WTC11 (cell line): ENCODE measurements at places on chromosomes 6 and 20. TPM values are rescaled to one million over a fixed set of nuclear protein-coding genes. Genes with fewer than 3 reads are reported as not detected.

Gene SHLD1
- total RNA-seq = 4.1 to 6.6 TPM (median 4.4 TPM) in 3 replicates

Gene NKAPL
- 0.26 to 0.46 TPM (median 0.41 TPM) in 3 replicates for total RNA-seq

Gene ADA
- total RNA-seq = 19.7 to 29.2 TPM (median 25.3 TPM) in 3 replicates

Gene OLIG3
- 1.8 to 5.4 TPM (median 2.2 TPM) in 3 replicates for total RNA-seq

Gene PLEKHG1
- total RNA-seq = 2.6 to 3.5 TPM (median 2.7 TPM) in 3 replicates

Gene FKBP1A
- total RNA-seq = 197 to 218 TPM (median 201 TPM) in 3 replicates

Gene NKX2-2
- total RNA-seq = not detected in 3 replicates

Gene RIMS4
- total RNA-seq = 24.8 to 27.4 TPM (median 27.3 TPM) in 3 replicates

GRCh38 chr6:113893866-113894265, 36.7 kb downstream of the MARCKS start:
- H3K4me3 ChIP-seq = no peak overlapping the region
- H3K27ac ChIP-seq = no peak overlapping the region

- peak overlapping the region; percentile 47 for H3K4me3 ChIP-seq
- peaks cover 14% of the 10 kb centered on the region for H3K4me1 ChIP-seq
- H3K27ac ChIP-seq = no peak overlapping the region
Observed at GRCh38 chr20:63274381-63275228, 2.0 kb downstream of the ARFGAP1 start.

DNA sequence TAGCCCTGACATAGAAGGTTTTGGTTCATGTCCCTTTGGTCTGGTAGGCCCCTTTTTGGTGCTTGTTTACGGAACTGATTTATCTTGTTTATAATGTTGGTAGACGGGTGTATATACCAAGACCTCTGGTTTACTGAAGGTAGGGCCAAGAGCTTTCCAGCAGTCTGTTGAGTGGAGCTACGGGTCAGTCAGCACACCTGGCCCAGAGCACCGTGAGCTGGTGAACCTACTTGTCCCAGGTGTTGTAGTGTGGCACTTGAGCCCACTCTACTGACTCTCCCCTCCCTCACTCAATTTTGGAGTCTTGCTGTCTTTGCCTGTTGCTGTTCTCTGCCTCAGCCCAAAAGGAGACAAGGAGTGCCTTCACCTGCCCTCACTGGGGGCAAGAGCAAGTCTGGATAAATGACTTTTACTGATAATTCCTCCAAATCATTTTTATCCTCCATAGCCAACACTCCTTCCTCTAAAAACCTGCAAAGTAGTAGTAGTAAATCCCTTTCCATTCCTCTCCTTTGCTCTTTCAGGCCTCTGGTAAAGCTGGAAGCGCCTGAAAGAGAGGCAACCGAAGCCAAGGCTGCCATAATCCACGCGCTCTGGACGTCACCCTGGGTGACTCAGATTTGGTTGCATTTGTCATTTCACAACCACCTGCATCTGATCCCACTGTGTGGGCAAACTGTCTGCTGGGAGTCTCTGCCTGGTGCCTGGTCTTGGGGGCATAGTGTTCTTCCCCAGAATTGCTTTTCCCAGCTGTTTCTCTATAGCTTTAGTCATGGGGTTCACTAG, 22.2 kb downstream of the RREB1 start:
- H3K4me1 ChIP-seq = peaks cover 54% of the 10 kb centered on the region
- H3K4me3 ChIP-seq = no peak overlapping the region
- peaks cover 3% of the 10 kb centered on the region; the same call in 1 of the 2 replicates for H3K36me3 ChIP-seq
- no peak for DNase-seq
- H3K27ac ChIP-seq = peak overlapping the region; percentile 83

DNA sequence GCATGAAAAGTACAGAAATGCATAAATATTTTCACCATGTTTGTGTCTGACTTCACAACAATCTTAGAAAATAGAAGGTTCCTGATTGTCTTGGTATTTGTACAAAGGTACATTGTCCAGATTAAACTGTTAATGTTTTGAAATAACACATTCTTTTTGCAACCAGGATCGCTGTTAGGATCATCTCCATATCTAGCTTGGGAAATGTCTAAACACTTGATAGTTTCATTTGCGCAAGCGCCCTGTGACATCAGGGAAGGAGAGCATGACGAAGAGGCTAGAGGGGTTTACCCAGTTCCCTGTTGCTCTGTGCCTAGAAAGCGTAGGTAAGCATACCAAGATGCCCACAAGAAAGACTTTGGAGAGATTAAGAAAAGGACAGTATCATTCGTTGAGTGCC, 19.4 kb downstream of the ALDH8A1 start:
- no peak overlapping the region for H3K4me3 ChIP-seq
- no peak overlapping the region for H3K27ac ChIP-seq
- no peaks in the 10 kb centered on the region for H3K27me3 ChIP-seq

GRCh38 chr20:49560186-49560585, 7.8 kb downstream of the PTGIS start:
- no peak overlapping the region for H3K4me3 ChIP-seq
- no peak overlapping the region for H3K27ac ChIP-seq
- no peaks in the 10 kb centered on the region for H3K27me3 ChIP-seq
- peaks cover 23% of the 10 kb centered on the region for H3K4me1 ChIP-seq
- DNase-seq = no peak

GRCh38 chr20:45611054-45611453, 18.5 kb upstream of the WFDC10A start:
- no peak for DNase-seq
- peaks cover 15% of the 10 kb centered on the region for H3K4me1 ChIP-seq
- H3K27me3 ChIP-seq = no peaks in the 10 kb centered on the region; the same call in 1 of the 2 replicates
- H3K36me3 ChIP-seq = peaks cover 14% of the 10 kb centered on the region

- no peak for DNase-seq
- no peak overlapping the region for H3K27ac ChIP-seq
- H3K4me1 ChIP-seq = peaks cover 4% of the 10 kb centered on the region; the same call in 1 of the 2 replicates
Observed at GRCh38 chr20:9480066-9480465, 34.3 kb upstream of the LAMP5 start.

GRCh38 chr6:22113026-22113766, 183.6 kb downstream of the PRL start:
- H3K36me3 ChIP-seq = peaks cover 15% of the 10 kb centered on the region
- peaks cover 5% of the 10 kb centered on the region; the same call in 1 of the 2 replicates for H3K4me1 ChIP-seq
- H3K27ac ChIP-seq = no peak overlapping the region

- no peak overlapping the region for H3K27ac ChIP-seq
- no peak for DNase-seq
- no peaks in the 10 kb centered on the region for H3K27me3 ChIP-seq
- no peaks in the 10 kb centered on the region; the same call in 1 of the 2 replicates for H3K36me3 ChIP-seq
Observed at GRCh38 chr20:15734052-15734451, 839.2 kb downstream of the KIF16B start.

- peaks cover 38% of the 10 kb centered on the region for H3K4me1 ChIP-seq
- H3K36me3 ChIP-seq = peaks cover 65% of the 10 kb centered on the region
- H3K27me3 ChIP-seq = no peaks in the 10 kb centered on the region
- H3K4me3 ChIP-seq = no peak overlapping the region
- DNase-seq = no peak
Observed at GRCh38 chr20:47271046-47271615, 85.4 kb downstream of the ZMYND8 start.

- H3K36me3 ChIP-seq = peaks cover 21% of the 10 kb centered on the region
- no peak for DNase-seq
- H3K27ac ChIP-seq = no peak overlapping the region
- no peak overlapping the region for H3K4me3 ChIP-seq
- no peaks in the 10 kb centered on the region for H3K27me3 ChIP-seq
- no peaks in the 10 kb centered on the region for H3K4me1 ChIP-seq
Observed at GRCh38 chr6:162921510-162922040, 193.8 kb downstream of the PACRG start.

- peaks cover 14% of the 10 kb centered on the region for H3K4me1 ChIP-seq
- no peak for DNase-seq
- H3K27ac ChIP-seq = no peak overlapping the region
- no peak overlapping the region for H3K4me3 ChIP-seq
- no peaks in the 10 kb centered on the region for H3K36me3 ChIP-seq
Observed at GRCh38 chr6:78492351-78493017, 374.9 kb upstream of the IRAK1BP1 start.

DNA sequence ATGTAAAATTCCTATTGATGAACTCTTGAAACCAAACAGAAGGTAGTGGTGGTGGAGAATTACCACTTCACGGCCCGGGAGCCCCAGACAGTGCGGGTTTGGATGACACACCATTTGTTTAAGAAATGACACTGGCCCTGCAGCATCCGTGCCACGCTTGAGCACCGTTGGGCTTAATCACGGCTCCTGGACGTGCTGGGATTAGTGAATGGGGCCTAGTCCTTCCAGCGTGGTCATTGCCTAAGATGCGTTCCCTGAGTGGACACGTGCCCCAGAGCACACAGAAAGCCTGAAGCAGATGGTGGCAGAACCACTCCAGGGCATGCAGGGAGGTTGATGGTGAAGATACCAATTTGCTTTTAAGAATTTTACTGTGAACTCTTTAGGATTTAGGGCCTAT, 14.5 kb downstream of the STX16 start:
- peaks cover 36% of the 10 kb centered on the region for H3K36me3 ChIP-seq
- no peak overlapping the region for H3K4me3 ChIP-seq
- no peaks in the 10 kb centered on the region for H3K27me3 ChIP-seq

DNA sequence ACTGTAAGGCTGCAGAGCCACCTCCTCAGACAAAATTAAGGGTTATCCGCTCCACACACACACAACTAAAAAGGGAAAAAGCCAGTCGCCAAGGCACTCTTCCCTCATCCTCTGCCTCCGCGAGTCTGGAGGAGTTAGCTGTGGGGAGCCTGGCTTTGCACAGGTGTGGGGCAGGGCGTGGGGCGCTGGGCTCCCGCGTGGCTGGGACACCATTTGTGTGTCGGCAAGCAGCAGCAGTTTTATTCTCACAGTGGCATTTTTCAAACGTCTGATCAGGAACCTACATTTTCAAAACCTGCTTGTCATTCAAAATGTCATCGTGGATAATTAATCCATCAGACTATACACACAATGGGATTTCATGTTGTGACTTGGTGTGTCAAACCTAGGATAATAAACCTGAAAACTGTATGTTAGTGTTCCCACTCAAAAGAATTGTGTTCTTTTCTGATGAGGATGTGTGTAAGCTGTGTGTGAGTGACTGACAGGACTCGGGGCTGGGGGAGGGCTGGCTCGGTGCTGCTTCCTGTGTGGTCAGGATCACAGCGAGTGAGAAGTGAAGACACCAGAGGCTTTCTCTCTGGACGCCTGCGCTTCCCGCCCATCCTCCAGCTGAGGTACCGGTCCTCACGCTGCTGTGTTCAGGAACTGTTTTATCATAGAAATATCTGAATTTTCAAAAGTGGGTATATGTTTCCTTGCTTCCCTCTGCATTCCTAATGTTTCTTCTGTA, 83.1 kb downstream of the IRF4 start:
- H3K27ac ChIP-seq = no peak overlapping the region
- H3K36me3 ChIP-seq = no peaks in the 10 kb centered on the region
- H3K4me3 ChIP-seq = no peak overlapping the region
- H3K4me1 ChIP-seq = 0 out of 2 replicates have a peak, but pooled peaks cover 5% of the 10 kb centered on the region

- DNase-seq = no peak
- no peak overlapping the region for H3K27ac ChIP-seq
- H3K4me3 ChIP-seq = no peak overlapping the region
- H3K36me3 ChIP-seq = no peaks in the 10 kb centered on the region
Observed at GRCh38 chr6:140275725-140276124, 901.3 kb upstream of the CITED2 start.

GRCh38 chr6:140857739-140858380, 1274.9 kb upstream of the GJE1 start:
- DNase-seq = no peak
- no peaks in the 10 kb centered on the region for H3K4me1 ChIP-seq
- no peak overlapping the region for H3K4me3 ChIP-seq
- no peak overlapping the region for H3K27ac ChIP-seq

- DNase-seq = no peak
- H3K36me3 ChIP-seq = peaks cover 14% of the 10 kb centered on the region
- H3K27me3 ChIP-seq = peaks cover 4% of the 10 kb centered on the region; the same call in 1 of the 2 replicates
- no peak overlapping the region for H3K4me3 ChIP-seq
- H3K4me1 ChIP-seq = peaks cover 15% of the 10 kb centered on the region
Observed at GRCh38 chr20:12965870-12966251, 42.9 kb upstream of the SPTLC3 start.

DNA sequence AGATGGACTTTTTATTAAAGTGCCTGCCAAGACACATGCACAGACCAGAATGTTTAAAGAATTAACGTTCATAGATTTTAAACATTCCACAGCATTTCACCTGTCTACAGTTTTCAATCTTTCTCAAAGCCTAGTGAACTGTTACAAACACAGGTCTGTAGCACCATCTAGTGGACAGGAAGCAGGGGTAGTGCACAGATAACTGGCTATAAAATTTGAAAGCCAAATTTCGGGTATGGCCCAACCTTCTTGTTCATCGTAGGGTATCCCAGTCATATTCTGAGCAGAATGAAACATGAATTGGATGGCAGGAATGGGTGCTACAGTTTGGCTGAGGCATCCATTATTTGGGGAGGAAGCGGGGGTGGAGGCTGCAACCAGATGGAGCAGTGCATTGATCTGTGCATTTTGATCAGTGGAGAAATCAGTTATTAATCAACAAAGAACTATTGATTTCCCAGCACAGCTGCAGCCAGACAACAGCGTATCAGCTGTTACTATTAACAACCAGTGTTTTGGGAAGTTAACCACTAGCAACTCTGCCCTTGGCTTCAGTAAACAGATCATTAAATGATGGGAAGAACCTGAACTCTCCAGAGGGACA, 56.1 kb upstream of the B3GAT2 start:
- no peaks in the 10 kb centered on the region for H3K36me3 ChIP-seq
- no peak overlapping the region for H3K4me3 ChIP-seq
- H3K27ac ChIP-seq = no peak overlapping the region
- no peak for DNase-seq
- H3K4me1 ChIP-seq = peaks cover 28% of the 10 kb centered on the region

GRCh38 chr6:132763269-132763668, 5.6 kb upstream of the VNN2 start:
- DNase-seq = no peak
- no peaks in the 10 kb centered on the region for H3K27me3 ChIP-seq
- 0 out of 2 replicates have a peak, but pooled peaks cover 3% of the 10 kb centered on the region for H3K4me1 ChIP-seq

DNA sequence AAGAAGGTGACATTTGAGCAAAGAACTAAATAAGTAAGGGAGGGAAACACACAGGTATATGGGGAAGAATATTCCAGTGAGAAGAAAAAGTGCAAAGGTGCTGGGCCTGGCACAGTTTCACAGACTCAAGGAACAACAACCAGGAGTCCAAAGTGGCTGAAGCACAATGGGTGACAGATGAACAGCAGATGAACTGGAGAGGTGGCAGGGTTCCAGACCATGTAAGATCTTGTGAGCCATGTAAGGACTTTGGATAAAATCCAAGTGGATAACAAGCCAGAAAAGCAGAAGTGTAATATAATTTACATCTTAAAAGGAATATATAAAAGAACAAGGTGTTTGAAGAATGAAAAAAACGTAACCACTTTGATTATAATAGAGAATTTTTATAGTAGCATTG, 87.9 kb downstream of the MMS22L start:
- H3K36me3 ChIP-seq = peaks cover 9% of the 10 kb centered on the region; the same call in 1 of the 2 replicates
- no peak overlapping the region; the same call in 1 of the 2 replicates for H3K27ac ChIP-seq
- H3K4me3 ChIP-seq = no peak overlapping the region
- H3K27me3 ChIP-seq = no peaks in the 10 kb centered on the region
- peaks cover 4% of the 10 kb centered on the region for H3K4me1 ChIP-seq

- 0 out of 2 replicates have a peak overlapping the region, but pooled peaks have one; percentile 7 for H3K27ac ChIP-seq
- no peak for DNase-seq
- no peaks in the 10 kb centered on the region for H3K36me3 ChIP-seq
Observed at GRCh38 chr6:88641178-88641903, 322.1 kb downstream of the RNGTT start.
